RCC 7860 (cell line): ENCODE measurements at places on chromosomes 5 and 9.

- no peak for DNase-seq
Observed at GRCh38 chr9:14063756-14064155, 250.2 kb downstream of the NFIB start.

GRCh38 chr5:132386644-132387286 is 17.3 kb downstream of the SLC22A5 start:
- DNase-seq: peak; percentile 55

GRCh38 chr5:14869668-14870164 is 1.9 kb downstream of the ANKH start:
- DNase-seq: no peak

DNA sequence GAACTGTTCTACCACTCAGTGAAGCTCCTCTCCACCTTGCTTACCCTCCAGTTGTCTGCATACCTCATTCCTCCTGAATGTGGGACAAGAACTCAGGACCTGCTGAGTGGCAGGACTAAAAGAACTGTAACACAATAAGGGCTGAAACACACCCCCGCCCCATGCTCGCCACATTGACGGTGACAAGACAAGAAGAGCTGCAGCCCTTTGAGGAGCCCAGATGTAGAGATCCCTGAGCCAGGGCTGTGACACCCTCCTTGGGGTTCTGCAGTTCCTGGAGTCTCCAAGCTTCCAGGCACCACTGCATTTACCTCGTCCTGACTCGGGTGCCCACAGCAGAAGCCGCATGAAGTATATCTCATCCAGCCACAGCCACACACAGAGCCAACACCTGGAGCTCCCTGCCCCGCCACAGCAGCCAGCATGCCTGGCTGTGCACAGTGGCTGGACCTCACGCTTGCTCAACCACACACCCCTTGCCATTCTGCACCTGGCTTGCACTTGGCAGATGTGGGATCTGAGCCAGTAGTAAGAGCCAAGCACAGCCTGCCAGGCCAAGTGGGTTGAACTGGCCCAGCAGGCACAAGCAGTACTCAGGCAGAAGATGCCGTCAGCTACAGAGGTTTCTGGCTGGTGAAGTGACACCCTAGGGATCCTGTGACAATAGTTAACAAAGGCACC is 166.1 kb downstream of the RNF180 start:
- DNase-seq: no peak

GRCh38 chr5:169746147-169746694 is 109.1 kb downstream of the DOCK2 start:
- no peak for DNase-seq
